ENCODE measurements at places on chromosomes 1 and 21.

GRCh38 chr21:45845063-45845769 is 136.4 kb upstream of the COL6A1 start:
- no peak for DNase-seq

DNA sequence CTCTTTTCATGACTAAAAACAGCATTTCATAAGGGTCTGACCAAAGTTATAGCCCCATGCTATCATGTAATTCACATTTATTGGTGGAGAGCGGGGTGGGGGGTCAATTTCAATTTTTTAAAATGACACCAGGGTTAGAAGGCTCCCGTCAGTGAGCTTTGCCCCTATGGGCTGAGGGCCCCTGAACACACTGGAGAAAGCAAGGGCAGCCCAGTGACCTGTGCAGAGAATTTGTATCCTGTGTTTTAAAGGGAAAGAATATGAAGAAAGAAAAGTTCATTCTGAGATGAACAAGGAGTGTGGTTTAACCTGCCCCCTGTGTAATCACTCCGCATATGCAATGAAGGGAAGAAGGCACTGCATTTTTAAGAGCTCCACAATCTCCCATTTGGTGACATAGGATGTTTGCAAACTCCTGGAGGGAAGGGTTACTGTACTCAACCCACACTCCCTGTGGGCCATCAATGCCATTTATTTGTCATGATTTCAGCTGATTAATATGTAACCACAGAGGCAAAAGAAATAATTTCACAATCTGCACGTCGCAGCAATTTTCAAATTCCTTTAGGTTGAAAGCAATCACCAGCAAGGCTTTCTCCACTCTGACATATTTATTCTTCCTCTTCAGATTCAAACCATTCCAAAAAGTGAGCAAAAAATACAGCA is 95.6 kb downstream of the ZNF281 start:
- no peak for DNase-seq

GRCh38 chr21:19018529-19018928 is 614.9 kb upstream of the TMPRSS15 start:
- no peak for DNase-seq

- DNase-seq = peak; percentile 81
Measured at GRCh38 chr1:43569175-43569574, 38.5 kb downstream of the PTPRF start.

GRCh38 chr1:230940848-230941247 is 37.8 kb downstream of the TTC13 start:
- no peak for DNase-seq

DNA sequence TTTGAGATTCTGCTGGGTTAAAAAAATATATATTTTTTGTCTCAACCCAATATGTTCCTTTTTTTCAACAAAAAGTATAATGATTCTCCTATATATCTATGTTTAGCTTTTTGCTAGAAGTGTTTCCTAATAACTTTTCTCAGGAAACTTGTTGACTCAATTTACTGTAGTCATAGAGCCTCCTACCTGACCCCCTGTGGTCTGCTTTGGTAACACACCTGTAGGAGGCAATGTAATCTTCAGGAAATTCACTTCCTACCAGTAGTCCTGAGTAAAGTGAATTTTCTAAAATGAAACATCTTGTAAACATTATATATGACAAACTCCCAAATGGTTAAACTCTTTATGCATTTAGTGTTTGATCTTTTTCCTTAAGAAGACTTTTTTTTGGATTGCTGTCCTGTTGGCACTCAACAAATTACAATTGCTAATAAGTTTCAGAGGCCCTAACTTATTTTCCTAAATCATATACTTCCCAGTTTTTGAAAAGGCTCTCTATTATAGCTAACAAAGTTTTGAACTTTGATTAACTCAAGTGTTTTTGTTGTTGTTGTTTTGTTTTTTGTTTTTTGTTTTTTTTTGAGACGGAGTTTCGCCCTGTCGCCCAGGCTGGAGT is 118.3 kb downstream of the OLFML2B start:
- DNase-seq = peak; percentile 23

- no peak for DNase-seq
Measured at GRCh38 chr1:117232531-117232930, 21.8 kb upstream of the VTCN1 start.

DNA sequence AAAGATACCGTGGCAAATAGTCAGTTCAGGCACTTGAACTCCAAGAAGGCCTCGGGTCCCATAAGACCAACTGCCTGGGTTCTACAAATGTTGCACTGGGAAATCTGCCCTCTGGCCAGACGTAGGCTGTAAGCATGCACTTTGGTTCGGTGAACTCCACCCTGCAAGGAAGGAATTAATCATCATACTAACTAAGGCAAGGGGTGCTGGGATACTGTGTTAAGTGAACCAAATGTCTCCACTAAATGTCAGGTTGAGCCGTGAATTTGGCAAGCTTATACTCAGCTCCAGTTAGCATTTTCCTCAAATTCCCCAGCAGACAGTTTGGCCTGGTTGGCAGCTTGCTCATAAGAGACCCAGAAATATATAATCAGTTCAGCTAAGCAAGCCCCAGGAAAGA is 385.9 kb downstream of the GPATCH2 start:
- DNase-seq = no peak

DNA sequence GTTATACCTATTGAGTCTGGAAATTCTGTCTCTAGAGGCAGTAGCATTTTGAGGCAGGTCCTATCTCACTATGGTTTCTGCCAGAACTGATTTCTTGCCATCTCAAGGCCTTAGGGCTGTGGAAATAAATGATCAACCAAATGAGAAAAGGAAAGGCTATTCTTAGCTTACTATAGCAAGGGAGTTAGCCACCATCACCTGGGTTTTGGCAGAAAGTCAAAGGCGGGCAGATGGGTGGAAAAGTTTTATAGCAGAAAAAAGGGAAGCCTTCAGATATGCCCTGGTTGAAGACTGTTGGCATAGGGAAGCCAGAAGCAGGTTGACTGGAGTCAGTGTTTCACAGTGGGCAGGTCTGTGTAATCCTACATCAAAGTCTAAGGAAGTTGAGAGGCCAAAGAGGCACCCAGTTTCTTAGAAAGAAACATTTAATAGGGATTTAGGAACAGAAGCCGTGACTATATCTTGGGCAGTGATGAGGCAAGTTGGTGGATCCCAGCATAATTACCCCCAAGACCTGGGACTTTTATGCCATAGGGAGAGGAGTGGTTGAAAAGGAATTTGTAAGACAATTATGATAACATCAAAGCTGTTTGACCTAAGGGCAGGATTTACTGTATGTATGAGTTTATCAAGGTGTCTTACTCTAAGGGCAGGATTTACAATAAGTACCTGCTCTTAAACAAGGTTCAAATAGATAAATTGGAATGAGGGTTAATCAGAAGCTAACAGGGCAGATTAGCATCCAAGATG is 29.7 kb downstream of the CTH start:
- no peak for DNase-seq

DNA sequence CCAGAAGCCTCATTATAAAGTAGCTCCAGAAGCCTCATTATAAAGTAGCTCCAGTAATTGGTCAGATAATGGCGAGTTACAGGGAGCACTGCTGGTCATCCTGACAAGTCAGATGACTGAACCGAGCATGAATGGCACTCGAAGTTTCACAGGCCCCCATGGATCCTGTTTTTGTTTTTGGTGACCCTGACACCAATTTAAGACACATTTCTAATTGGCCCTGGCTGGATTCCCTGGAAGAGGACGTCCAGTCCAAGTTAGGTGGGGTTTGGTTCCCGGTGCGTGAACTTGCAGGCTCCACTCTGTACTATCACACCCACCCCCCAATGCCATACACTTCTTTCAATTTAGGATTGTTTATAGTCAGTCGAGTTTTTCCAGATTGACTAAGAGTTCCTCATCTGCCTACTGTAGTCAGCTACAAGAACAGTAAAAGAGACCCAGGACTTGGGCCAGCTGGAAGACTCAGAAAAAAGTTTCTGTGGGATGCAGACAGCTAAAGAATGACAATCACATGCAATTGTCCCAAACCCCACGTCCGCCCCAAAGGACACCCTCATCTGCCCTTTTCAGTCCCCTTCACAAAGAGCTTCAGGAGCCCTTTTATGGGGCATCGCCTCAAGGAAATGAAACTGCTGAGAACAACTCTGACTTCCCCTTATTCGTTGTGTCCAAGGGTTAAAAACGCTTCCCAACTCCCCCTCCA is 2.7 kb downstream of the DHRS3 start:
- no peak for DNase-seq

DNA sequence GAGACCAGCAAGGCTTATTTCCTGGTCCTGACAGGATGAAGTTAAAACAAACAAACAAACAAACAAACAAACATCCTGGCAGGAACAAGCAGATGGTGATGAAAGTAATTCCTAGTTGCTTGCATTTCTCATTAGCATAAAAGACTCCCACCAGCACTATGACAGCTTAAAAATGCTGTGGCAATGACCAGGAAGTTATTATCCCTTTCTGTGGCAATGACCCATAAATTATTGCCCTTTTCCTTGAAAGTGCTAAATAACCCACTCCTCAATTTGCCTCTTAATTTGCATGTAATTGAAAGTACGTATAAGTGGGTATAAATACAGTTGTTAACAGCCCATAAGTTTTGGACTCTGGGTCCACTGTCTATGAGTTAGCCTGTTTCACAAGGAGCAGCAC is 727.6 kb upstream of the NEGR1 start:
- no peak for DNase-seq

- no peak for DNase-seq
Measured at GRCh38 chr1:239677362-239677761, 291.0 kb downstream of the CHRM3 start.

GRCh38 chr1:47843781-47844557 is 153.2 kb downstream of the TRABD2B start:
- DNase-seq = no peak

DNA sequence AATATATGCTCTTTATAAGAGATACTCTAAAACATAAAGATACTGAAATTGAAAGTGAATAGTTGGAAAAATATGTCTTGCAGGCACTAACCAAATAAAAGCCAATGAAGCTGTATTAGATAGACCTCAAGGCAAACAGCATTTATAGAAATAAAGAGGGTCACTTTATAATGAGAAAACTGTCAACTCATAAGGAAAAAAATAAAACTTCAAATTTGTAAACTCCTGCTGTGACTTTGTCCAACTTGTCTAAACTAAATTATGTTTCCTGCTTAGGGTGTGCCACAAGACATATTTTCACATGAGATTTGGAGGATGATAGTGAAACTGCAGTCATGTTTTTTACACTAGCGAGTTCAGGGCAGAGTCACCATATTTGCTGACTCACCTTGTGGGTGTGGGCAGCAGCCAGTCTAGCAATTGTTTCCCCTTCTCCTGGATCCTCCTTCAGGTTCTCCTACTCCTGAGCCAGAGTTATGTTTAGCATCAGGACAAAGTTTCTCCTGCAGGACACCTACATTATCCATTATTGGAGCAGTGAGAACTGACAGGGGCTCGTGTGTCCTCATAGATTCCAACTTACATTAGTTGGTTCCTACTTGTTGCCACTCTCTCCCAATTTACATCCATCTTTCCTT is 43.8 kb downstream of the CD53 start:
- DNase-seq = peak; percentile 25

GRCh38 chr1:170470121-170470520 is 61.8 kb upstream of the GORAB start:
- no peak for DNase-seq

DNA sequence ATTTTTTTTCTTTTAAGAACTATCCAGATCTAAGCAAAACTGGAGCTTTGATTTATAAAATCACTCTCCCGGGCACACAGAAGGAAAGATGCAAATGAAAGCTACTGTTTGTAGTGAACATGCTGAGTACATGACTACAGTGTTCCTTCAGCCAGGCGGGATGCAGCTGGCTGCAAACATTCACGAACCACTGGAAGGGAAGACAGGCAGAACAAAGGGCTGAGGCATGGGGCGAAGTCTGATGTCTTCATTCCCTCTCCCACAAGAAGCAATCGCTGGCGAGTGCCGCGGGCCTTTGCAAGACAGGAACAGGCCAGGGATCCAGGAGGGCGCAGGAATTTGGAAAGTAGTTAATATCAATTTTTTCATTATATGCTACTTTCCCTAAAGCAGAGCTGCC is 257.9 kb upstream of the AJAP1 start:
- DNase-seq = no peak

GRCh38 chr1:197042676-197043341 is 24.3 kb downstream of the F13B start:
- no peak for DNase-seq

- no peak for DNase-seq
Measured at GRCh38 chr1:156767879-156768604, 707 bp downstream of the PRCC start.

GRCh38 chr1:56774067-56774609 is 45.1 kb downstream of the FYB2 start:
- DNase-seq = peak; percentile 12

- DNase-seq = no peak
Measured at GRCh38 chr1:218967836-218968235, 205.8 kb upstream of the LYPLAL1 start.

GRCh38 chr1:17278996-17279830 is 28.8 kb upstream of the PADI4 start:
- no peak for DNase-seq

DNA sequence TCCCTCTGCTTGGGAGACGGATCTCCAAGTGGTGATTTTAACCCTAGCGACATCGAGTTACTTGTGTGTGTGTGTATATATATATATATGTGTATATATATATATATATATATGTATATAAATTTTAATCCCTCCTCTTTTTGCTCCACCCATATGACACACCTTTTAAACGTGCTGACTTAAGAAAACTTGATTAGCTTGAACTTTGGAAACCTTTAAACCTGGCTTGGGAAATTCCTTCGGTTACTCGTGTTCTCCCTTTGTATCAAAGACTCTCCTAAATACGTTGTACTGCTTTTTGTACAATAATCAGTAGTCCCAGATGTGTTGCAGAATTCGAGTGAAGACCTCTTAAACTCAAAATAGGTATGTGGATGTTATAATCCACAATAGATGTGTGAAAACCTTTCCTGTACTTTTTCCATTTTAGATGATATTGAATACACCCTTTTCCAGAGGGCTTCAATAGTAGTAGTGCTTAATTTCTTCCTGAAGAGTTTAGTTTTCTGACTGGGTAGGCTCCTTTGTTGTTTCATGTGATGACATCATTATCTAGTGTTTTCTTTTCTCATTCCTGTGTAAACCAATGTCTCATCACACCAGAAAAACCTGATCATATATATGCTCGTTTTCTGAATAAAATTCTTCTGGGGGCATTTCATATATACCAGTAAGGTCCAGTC is 1.4 kb downstream of the RNF11 start:
- DNase-seq = no peak

GRCh38 chr1:211910913-211911485 is 80.4 kb upstream of the LPGAT1 start:
- DNase-seq = no peak

- peak; percentile 85 for DNase-seq
Measured at GRCh38 chr1:31617916-31618746, 642 bp downstream of the HCRTR1 start.

GRCh38 chr1:221782477-221782876 is 40.6 kb upstream of the DUSP10 start:
- no peak for DNase-seq

DNA sequence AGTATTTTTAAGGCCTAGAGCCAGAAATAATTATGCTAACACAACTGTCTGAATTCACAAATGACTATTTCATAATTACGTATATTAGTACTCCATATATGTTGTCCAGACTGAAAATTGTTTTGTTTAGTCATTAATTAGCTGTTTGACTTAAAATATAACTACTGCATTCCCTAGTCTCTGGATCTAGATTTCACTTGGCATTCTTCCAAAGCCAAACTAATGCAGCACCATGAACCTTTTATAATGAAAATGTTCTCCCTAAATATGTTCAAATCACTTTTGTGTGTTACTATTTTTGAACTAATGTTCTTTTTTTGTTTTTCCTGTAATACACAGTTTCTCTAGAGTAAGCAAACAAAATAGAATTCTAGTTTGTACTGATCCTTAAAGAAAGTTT is 46.1 kb downstream of the CAMTA1 start:
- DNase-seq = no peak

GRCh38 chr21:42353623-42354022 is 2.8 kb upstream of the TFF2 start:
- DNase-seq = no peak

All from GM20000 (cell line).